C1 segment of cervical spinal cord (tissue), 14 donors: ENCODE measurements at places on chromosomes 7 and 10.

GRCh38 chr7:130084037-130084875 is 13.9 kb downstream of the KLHDC10 start:
- DNase-seq = no peak

DNA sequence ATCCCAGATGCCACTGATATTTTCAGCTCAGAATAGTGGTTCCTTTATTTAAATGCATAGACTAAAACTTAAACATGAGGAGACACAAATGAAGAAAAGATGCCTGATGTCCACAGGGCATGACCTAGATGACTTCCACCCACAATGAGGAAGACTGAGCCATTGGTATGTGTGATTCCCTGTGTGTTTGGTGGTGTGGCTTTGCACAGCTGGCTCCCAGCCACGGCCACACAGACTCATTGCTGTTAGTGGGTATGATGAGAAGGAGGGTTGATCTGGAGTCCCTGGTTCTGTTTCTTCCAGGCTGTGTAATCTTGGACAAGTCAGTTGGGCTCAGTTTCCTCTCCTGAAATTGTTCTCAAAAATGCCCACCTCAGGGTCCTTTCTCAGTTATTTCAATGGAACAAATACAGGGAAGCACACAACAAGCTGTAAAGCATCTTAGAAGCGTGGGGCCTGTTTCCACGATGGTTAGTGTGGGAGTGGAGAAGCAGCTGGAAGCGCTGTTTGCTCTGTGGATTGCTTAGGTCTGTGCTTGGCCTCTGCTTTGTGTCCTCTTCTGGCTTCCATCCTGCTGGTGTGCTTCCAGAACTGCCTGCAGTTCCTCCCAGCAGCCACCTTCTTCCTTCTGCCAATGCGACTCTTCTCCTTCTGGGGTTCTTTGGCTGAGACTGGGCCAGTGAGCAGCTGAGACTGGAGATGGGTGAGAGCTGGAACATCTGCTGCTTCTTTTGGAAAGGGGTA is 303.7 kb downstream of the BMPER start:
- DNase-seq = peak; percentile 2

DNA sequence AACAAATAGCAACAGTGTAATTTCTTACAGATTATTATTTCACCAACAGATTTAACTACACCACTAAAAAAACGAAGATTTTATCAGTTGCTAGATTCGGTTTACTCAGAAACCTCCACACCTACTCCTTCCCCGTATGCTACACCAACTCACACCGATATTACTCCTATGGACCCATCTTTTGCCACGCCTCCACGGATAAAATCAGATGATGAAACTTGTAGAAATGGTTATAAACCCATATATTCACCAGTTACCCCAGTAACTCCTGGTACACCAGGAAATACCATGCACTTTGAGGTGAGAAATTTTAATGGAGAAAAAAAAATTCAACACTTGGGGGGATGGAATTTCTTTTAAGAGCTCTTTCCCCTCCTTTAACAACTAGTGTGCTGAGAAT is 92.5 kb downstream of the KMT2E start:
- no peak for DNase-seq

DNA sequence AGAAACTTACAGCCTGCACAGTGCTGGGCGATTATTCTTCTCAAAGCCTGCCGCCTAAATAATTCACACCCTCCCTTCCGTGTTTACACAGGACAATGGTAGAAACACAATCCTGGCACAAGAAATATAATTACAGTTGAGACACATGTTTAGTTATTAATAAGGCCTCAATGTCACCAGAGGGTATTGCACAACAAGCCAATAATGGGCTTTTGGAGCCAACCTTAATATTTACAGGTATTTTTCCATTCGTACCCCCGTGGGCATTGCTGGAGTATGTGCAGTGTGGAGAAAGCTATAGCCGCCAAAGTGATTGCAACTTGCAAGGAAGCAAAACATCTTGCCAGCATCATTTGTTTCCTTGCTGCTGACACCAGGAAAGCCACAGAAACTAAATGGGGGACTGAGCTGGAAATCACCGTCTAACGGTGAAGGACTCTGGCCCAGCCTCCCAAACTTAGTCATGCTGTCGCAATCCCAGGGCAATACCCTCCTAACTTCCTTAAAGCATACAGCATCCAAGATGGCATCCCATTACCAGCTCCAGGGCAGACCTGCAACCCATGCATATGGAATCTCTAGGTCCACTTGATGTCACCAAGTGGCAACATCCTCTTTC is 8.6 kb downstream of the CALN1 start:
- no peak for DNase-seq

DNA sequence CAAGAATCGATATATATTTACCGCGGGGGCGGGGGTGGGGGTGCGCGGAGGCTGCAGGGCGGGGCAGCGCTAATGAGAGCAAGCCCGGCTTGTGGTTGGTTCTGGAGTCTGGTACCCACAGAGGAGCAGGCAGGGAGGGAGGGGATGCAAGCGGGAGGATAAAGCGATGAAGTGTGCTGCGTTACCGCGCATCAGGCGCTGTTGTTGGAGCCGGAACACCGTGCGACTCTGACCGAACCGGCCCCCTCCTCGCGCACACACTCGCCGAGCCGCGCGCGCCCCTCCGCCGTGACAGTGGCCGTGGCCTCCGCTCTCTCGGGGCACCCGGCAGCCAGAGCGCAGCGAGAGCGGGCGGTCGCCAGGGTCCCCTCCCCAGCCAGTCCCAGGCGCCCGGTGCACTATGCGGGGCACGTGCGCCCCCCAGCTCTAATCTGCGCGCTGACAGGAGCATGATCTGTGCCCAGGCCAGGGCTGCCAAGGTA is at the start of gene HECW1:
HECW1 (plus strand) TSS at position 189 of the 482 bp plus-strand sequence. CDS start 131,259 bp downstream, outside the sequence.
- no peak for DNase-seq

- DNase-seq = no peak
These were observed 30.8 kb upstream of the UNCX start for GRCh38 chr7:1201916-1202315.

- DNase-seq = no peak
These were observed 333.2 kb downstream of the RPS24 start for GRCh38 chr10:78366663-78367411.

GRCh38 chr10:99484626-99485581 is 47.8 kb upstream of the NKX2-3 start:
- no peak for DNase-seq

DNA sequence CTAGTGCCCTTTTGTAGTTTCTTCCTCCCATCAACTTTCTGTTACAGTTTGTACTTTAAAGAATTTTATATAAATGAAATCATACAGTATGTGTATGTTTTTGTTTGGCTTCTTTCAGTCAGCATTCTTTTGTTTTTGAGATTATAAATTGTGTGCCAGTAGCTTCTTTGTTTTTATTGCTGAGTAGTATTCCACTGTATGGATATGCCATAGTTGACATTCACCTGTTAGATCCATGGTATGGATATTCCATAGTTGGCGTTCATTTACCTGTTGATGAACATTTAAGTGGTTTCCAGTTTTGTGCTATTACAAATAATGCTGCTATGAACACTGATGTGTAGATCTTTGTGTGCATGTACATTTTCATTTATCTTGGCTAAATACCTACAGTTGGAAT is 70.8 kb upstream of the SYPL1 start:
- DNase-seq = no peak

- DNase-seq = no peak
These were observed 88.2 kb downstream of the ELFN1 start for GRCh38 chr7:1758028-1758858.

DNA sequence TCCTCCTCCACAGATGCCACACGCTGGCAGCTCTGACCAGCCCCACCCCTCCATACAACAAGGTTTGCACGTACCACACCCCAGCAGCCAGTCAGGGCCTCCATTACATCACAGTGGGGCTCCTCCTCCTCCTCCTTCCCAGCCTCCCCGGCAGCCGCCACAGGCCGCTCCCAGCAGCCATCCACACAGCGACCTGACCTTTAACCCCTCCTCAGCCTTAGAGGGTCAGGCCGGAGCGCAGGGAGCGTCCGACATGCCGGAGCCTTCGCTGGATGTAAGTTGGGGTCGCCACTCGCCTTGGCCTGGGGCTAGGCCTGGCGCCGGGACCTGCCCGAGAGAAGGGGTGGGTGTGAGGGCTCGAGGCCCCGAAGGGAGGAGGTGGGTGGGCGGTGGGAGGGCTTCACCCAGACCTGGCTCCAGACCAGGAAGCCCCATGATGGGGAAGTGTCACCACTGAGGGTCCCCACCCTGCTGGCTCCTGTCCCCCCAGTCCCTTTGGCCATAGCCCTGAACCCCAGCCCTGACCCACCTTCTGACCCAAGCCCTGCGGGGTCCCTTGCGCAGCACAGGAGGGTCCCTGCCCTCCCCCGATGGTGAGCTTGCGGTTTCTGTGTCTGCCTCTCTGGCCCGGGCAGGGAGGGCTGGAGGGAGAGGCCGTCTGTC is 36.2 kb upstream of the PPIF start:
- no peak for DNase-seq

DNA sequence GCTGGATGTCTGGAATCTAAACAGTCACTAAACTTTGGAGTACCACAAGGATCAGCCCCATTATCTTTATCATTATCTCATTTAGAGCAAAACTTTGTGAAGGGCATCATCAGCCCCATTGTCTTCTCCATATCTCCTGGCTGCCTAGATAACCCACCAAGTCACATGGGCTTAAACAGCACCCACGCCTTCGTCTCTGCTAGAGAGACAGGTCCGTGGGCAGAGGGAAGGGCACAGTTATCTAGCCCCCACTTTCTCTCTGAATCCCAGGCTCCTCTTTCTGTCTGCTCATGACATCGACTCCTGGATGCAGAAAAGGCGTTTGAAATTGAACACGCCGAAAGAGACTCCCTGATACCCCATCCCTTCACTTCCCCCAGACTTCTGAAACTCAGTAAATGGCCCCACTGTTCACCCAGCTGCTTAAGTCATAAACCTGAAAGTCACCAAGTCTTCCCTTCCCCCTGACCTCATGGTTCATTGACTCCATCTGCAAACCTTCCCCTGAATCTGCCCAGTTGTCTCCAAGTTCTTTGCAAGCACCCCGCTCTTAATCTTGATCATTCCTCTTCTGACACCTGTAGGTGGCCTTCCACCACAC is 20.9 kb upstream of the PARD3 start:
- DNase-seq = no peak

GRCh38 chr10:116598329-116598728 is 7.6 kb downstream of the PNLIPRP1 start:
- no peak for DNase-seq

DNA sequence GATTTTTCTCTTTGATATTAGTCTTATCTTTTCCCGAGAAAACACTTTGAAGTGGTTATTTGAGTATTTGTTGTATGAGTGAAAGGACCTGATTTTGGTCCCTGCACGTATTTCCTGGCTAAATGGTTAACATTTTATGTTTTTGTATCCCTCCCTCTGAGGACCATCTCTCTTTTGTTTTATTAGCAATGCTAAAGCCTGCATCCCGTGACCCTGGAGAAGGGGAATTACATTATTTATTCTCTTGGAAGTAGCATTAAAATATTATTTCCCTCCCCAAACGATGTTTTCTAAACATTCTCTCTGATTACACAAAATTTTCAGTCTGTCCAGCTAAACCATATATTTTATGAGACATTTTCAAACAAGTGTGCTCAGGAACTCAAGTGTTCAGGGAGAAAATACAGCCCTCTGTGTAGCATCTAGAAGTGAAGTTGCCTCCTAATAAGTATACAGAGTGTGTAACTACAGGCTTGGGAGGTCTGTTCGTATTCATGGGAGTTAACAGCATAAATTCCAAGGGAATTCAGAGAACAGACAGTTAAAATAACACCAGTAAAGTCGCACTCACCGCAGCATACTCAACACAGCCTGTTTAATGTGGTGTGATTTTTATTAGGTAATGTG is 163.8 kb upstream of the NPVF start:
- no peak for DNase-seq

- DNase-seq = no peak
These were observed 82.9 kb downstream of the AUTS2 start for GRCh38 chr7:69681181-69681580.

- DNase-seq = no peak
These were observed 284.3 kb downstream of the SORCS3 start for GRCh38 chr10:104925232-104925851.

GRCh38 chr7:57363321-57363720 is 86.7 kb upstream of the ZNF716 start:
- DNase-seq = no peak

- no peak for DNase-seq
These were observed 12.0 kb upstream of the ZNF800 start for GRCh38 chr7:127404286-127405072.

DNA sequence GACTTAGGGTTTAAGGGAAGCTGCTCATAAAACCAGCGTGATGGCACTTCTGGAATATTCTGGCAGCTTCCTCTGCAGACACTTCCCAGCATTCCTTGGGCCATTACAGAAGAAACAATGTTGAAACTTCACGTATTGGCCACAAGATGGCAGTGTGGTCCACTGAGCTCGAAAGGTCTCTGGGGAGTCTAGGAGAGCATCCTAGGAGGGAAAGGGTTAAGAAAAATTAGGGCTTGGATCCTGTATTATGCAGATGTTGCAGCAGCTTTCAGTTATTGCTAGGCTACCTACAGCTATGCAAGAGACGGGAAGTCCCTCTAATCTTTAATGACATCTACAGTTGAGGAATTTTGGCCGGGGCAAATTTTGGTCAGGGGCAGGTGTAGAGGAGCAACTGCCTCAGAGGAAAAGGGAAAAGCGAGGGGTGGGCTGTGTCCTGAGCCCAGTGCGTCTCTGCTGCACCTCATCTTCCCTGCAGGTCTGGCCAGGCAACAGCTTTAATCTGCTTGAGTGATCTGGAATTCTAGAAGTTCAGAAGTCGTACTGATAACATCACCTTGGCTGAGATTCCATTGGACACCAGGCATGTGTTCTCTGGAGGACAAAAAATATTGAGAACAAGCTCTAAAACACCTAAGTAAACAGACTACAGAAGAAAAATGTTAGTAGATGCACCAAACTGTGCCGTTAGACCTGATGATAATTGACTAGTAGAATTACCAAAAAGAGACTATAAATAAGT is 220.8 kb upstream of the PRSS58 start:
- peak; percentile 14 for DNase-seq

DNA sequence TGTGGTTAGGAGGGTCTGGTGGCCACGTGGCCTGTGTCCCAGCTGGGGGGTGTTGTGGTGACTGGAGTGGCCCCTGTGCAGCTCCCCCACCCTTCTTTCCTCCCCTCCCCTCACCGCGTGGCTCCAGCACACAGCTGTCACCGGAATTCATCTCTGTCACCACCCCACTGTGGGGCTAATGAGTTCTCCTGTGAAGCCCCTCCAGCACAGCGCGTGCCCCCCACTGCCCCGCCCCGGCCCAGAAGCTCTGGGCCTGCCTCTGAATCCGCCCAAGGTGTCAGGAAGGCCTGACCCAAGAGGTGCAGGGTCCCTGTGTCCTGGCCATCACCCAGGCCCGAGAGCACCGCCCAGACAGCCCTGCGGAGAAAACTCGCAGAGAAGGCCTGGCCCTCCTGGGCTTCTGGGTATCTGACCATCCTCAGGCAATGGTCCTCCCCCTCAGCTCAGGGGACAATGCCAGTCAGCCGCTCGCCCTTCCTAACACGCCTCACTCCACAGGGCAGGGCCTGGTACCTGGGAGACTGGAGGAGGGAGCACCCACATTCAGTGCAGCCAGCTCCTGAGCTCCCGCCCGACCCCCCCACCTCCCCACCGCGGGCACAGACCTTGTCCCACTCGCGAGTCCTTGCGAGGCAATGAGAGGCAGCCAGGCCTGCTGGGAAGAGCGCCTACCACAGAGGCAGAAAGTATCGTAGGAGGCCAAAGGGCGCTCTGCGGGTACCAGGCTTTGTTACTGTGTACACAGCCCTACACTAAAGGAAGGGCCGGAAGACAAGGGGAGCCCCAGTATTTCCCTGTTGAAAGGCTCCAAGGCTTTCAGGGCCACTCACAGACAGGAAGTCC is 38.2 kb downstream of the GBX1 start:
- no peak for DNase-seq
